ENCODE measurements at places on chromosomes 7 and 10.

DNA sequence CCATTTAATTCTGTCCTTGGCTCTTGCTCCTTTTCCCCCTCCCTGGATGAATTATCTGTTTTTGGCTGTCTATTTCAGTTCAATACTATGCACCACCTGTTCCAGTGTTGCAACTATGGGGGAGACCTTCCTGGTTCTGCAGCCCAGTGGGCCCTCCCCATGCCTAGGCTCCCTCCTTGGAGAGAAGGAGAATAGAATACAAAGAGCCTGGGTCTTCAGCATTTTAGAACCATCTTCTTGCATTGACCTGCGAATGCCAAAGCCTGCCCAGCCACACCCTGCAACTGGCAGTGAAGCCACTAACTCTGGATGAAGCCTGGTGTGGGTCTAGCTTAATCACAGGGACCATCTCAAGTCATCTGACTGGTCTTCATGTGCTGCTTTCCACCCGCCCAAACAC lies 207.1 kb downstream of the HERPUD2 start:
- no peak for DNase-seq

DNA sequence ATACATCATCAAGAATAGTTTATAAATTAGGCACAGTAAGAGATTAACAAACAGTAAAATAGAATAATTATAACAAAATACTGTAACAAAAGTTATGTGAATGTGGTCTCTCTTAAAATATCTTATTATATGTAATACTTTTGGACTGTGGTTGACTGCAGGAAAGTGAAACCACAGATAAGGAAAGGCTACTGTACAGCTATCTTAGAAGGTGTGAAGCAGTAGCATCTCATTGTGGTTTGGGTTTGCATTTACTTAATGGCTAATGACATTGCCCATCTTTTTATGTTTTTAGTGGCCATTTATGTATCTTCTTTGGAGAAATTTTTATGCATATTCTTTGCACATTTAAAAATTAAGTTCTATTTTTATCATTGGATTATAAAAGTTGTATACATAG lies 296.4 kb upstream of the MAGI2 start:
- no peak for DNase-seq

- DNase-seq: no peak
Measured at GRCh38 chr10:3000048-3000447, 67.3 kb upstream of the PFKP start.

- no peak for DNase-seq
Measured at GRCh38 chr7:70660819-70661191, 471.1 kb upstream of the GALNT17 start.

DNA sequence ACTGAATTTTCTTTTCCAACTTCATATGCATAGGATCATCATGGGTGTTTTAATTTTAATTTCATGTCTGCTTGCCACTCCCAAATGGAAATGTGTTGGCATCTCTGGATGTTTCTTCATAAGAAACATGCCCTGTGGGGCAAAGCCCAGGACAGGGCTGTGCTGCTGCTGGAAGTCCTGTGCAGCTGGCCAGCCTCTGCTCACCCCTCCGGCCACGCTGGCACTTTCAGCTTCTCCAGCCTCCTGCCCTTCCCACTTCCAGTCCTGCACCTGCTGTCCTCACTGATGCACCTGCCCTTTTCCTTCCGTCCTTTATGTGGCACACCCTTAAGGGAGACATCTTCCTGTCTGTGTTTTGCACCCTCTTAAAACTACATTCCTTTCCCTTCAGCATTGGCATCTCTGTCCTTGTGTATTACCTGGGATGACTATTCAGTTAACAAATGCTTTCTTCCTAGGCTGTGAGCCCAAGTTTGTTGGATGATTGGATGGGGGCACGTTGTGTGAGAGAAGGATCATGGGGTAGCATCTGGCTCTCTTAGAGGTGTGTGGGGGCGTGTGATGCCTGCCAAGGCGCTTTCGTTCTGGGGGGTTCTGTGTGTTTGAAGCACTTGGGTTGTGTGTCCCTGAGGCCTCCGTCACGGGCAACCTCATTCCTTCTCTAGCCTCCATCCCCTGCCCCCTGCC lies 56.8 kb downstream of the TCF7L2 start:
- no peak for DNase-seq

GRCh38 chr10:15809450-15809849 lies 50.9 kb downstream of the MINDY3 start:
- DNase-seq: no peak

GRCh38 chr10:21702633-21703111 lies 168.6 kb downstream of the MLLT10 start:
- no peak for DNase-seq

GRCh38 chr7:91302794-91303193 lies 38.6 kb downstream of the FZD1 start:
- no peak for DNase-seq

DNA sequence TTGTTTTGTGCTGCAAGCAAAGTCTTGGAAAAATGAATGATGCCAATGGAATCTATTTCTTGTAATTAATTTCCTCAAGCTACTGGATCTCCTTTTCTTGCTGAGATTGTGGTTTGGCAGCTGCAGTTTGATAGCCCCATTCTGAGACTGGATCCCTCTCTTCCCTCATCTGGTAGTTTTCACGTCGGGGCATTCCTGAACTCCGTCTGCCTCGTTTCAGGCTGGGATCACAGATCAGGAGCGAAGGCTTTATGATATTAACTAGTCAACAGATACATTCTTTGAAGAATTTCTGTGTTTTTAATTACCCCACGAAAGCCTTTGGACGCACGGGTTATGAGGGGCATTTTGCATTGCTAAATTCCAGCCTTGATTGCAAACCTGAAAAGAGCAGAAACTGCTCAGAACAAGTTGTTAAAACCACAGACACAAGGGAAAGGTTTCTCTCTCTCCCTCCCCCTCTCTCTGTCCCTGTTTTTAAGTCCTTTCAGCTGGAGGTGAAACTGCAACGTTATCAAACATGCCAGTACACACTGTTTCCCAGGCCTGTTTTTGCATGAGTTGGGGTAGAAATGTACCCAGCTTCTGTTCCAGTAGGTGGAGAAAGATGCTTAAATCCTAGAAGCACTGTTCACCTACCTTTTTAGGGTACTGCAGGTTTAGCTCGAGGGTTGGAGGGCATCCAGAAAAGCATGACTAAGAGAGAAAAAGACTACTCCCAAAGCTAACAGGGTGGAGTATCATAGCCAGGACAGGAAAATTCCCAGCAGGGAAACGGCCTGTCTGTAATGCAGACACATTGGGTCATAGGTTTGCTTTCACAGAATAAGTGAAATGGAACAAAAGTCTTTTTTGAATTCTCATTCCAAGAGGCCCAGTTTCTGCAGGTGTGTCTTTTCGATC lies 124.3 kb downstream of the CUX1 start:
- no peak for DNase-seq

- DNase-seq: no peak
Measured at GRCh38 chr10:48523820-48524758, 80.8 kb downstream of the ARHGAP22 start.

GRCh38 chr10:98217801-98218200 lies 50.2 kb downstream of the LOXL4 start:
- DNase-seq: no peak

All from stimulated activated CD4-positive, alpha-beta T cell treated with anti-CD3 and anti-CD28 coated beads, TNF-alpha, amount 100 ng/mL, for 4 hours (primary cell).